ENCODE measurements at places on chromosomes 2 and 18. TPM values are rescaled to one million over a fixed set of nuclear protein-coding genes. Genes with fewer than 3 reads are reported as not detected.

INO80D gene
- total RNA-seq, result 36.0 TPM

GRCh38 chr2:33589444-33589843 is 9.7 kb downstream of the FAM98A start:
- no peak for DNase-seq

GRCh38 chr18:27400001-27400400 is 214.9 kb upstream of the CHST9 start:
- DNase-seq, result no peak

GRCh38 chr18:40011201-40011600 is 1943.8 kb upstream of the PIK3C3 start:
- DNase-seq, result no peak

DNA sequence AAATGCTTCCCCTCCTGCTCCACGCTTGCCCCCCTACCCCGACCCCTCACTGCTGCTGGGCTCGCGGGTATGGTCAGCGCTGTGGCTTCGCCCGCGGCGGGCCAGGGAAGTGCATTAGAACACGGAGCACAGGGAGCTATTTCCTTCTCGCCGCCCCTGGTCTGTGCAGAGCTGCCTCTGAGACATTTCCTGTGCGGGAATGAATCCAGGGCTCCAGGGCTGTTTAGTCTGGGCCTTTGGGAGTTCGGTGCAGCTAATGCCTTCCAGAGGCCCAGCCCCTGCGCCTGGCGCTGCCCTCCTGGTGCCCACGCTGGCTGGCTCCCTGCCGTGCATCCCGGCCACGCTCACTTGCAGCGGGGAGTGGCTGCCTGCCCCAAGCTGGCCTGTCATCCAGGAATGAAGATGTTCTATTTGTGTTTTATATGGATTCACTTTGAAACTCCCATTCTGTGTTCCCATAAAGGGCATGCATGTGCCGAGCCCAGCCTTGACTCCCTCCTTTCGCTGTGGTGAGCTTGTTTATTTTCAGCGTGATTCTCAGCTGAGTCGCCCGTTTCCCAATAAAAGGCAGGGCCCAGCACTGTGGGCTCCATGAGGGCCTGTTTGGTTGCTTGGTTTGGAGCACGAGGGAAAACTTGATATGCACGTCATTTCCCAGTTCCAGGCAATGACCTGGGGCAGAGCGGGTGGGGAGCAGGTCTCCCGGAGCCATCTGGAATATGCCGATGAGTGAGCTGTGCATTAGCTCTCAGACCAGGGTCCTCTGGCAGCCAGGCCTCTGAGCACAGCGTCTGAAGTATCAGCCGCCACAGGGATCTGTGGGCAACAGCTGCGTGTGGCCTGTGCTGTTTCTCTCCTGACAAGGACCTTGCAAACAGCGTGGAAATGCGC is 42.7 kb downstream of the SH3RF3 start:
- DNase-seq, result no peak

- DNase-seq, result no peak
Observed at GRCh38 chr2:31275976-31276375, 42.0 kb downstream of the EHD3 start.

DNA sequence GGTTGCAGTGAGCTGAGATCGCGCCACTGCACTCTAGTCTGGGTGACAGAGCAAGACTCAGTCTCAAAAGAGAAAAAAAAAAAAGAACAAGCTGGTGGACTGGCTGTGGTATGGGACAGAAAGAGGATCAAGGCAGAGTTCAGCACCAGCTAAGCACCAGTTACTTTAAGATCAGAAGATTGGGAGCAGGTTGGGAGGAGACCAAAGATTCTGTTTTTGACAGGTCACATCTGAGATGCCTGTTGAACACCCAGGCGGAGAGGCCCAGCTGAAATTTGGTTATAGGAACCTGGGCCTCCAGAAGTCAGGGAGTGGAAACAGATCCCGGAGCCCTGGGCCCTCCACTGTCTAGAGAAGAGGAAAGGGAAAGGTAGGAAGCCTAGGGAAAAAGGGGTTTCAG is 53.2 kb upstream of the POMC start:
- DNase-seq, result no peak

GPR39 gene
- total RNA-seq, result not detected

GTF2A1L gene
- total RNA-seq, result not detected

GRCh38 chr2:218046238-218046637 is 22.8 kb upstream of the RUFY4 start:
- DNase-seq, result no peak

CRYBA2 gene
- total RNA-seq, result not detected

DNA sequence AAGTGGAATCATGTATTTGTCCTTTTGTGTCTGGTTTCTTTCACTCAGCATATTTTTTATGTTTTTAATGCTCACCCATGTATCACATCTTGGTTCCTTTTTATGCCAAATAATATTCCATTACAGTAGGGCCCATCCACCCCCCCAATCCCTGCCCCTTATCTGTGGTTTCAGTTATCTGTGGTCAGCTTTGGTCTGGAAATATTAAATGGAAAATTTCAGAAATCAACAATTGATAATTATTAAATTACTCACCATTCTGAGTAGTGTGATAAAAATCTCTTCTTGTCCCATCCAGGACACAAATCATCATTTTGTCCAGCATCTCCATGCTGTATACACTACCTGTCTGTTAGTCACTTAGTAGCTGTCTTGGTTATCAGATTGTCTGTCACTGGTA is 66.7 kb downstream of the BIRC6 start:
- DNase-seq, result no peak

GRCh38 chr18:70188113-70188512 is 17.4 kb downstream of the RTTN start:
- no peak for DNase-seq

ANAPC1 gene
- 73.3 TPM for total RNA-seq

GPATCH11 gene
- 13.2 TPM for total RNA-seq

DNA sequence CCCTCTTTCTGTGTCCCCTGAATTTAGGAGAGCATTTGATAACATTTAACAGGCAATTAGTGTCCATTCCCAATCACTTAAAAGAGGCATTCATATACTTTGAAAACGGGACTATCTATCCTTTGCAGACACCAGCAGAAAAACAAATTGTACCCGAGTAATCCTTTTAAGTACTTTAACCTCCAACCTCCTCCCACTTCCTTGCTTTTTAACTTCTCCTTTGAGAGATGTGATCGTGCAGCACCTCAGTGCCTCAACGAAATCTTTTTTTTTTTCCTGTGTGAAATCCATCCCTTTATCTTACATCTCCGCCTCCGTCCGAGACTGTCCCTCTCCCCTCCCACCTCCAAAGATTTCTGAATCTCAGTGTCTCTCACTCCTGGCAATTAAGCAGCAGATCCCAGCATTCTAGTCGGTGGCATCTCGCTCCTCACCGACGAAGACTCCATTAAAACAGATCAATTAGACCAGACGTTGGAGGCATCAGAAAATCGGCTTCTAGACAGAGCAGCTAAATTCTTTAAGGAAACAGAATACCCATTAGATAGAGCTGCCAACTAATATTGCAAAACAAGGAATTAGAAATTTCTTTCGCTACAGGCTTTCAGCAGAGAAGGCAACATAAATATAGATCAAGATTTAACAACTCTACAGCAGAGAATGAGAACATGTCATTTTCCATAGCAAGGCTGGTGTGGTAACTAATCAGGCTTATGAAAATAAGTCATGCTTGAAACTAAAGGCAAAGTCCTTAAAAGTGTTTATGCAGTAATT is 1.9 kb upstream of the TMEFF2 start:
- DNase-seq, result no peak

DNA sequence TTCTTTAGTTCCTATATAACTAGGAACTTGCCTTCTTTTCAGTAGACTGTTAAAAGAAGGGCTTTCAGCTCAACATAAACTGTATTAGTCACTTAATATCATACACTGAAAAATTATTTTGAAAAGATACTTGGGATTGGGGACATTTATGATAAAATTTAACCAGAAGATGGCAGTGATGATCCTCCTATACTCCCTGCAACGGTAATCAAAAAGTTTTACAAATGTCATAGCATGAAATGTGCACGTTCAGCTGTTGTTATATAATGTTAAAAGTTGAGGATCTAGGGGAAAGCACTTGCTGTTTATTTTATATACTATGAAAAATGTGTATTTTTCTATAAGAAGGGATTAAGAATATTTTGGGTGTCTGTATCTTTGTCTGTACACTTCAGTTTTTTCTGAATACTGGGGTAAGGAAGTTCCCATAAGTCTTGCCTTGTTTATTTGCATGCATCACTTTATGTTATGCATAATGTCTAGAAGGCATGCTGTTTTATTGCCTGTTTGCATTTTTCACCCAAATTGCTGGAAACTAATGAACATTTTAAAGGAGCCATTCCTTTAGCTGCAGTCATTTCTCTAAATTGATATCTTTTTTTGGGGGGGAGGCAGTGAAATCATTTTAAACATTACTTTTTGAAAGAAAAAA is 19.0 kb downstream of the DYNC1I2 start:
- no peak for DNase-seq

GRCh38 chr18:27645929-27646328 is 460.8 kb upstream of the CHST9 start:
- DNase-seq, result no peak

DNA sequence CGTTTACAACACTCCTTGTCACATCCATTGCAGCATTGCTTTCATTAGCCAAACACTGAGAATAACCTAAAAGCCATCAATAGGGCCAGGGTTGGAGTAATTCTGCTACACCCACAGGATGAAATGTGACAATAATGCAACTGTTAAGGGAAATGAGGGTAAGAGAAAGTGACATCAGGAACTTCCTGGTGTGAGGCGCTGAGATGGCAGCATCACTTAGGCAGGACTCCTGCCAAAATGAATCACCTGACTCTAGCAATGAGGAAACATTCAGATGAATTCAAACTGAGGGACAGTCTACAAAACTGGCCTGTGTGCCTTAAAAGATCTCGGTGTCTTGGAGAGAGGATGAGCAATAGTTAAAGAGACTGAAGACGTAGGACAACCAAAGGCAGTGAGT is 115.6 kb upstream of the AGAP1 start:
- DNase-seq, result no peak

DNA sequence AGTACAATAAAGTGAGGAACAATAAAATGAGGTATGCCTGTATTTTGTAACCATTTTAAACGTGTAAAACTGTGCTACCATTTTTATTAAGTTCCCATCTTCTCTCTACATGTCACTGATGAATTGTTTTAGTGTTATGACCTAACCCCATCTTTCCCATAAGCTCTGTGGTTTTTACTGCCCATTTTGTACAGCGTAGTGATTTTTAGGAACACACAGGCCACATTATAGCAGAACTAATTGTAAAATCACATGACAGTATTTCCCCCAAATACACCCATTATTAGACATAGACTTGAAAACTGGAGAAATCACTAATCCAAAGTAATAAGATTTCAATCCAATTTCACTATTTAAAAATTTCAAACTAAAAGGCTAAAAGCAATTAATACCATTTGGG is 130.7 kb downstream of the TMEM247 start:
- DNase-seq, result no peak

- DNase-seq, result no peak
Observed at GRCh38 chr2:53379547-53379946, 388.1 kb upstream of the CHAC2 start.

GRCh38 chr2:63300835-63301234 is 250.2 kb downstream of the OTX1 start:
- DNase-seq, result no peak

SEMA4F gene
- total RNA-seq, result 5.3 TPM

HAAO gene
- total RNA-seq, result not detected

ZDBF2 gene
- 3.9 TPM for total RNA-seq
